ENCODE measurements at places on chromosomes 12 and 14.

- no peak for DNase-seq
These were observed 71.0 kb downstream of the KTN1 start for GRCh38 chr14:55650992-55651391.

GRCh38 chr12:59164991-59165718 lies 244.9 kb upstream of the LRIG3 start:
- DNase-seq, result peak; percentile 0

DNA sequence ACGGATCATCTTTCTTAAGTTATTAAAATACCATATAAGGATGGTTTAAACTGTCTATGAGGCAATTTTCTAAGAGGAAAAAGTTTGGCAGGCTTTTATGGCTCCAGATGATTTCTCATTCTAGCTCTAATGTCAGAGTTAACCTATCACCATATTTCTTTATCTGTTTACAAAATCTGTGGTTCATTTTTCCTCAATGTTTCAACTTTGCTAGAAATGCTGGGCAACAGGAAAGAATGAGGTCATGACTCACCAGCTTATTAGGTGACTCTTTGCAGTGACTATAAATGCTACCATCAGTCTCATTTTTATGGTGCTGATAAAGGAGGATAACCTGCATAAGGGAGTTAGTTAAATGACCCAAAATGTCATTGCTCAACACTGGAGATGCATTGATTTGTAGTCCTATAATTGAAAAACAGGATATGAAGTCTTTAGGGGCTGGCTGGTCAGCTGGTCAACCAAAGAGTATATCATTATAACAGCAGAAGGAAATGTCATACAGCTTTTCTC lies 45.3 kb upstream of the RAP1B start:
- no peak for DNase-seq

DNA sequence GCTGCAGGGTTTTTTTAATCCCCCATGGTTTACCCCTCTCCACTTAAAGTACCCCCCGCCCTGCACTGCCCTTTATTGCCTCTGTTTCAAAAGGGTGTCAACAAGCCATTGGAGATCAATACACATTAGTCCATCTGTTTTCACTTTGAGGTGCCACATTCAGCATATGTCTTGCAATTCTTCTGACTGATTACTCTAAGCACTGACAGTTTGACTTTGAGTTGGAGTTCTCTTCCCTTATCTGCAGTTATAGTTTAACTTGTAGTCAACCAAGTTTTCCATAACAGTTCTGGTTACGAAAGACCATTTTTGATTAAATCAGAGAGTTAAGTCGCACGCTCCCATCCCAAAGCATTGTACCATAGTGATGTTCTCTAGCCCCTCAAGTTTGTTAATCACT lies 260.8 kb upstream of the TBX3 start:
- no peak for DNase-seq

- DNase-seq, result peak; percentile 49
These were observed 5.4 kb upstream of the RALGAPA1 start for GRCh38 chr14:35814371-35815005.

DNA sequence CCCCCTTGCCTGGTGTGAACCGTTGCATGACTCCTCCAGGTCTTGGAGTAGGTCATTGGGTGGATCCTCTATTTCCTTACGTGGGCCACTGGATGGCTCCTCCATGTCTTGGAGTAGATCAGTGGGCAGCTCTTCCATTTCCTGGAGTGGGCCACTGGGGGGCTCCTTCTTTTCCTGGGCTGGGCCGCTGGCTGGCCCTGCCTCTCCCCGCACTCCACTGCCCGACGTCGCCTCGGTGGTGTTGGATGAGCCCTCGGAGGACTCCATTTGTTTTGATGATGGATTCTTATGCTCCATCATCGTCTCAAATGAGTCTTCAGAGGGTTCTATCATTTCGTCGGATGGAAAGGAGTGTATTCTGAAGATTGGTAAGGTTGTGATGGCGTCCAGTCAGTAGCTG lies 19.1 kb downstream of the RTL1 start:
- DNase-seq, result no peak

DNA sequence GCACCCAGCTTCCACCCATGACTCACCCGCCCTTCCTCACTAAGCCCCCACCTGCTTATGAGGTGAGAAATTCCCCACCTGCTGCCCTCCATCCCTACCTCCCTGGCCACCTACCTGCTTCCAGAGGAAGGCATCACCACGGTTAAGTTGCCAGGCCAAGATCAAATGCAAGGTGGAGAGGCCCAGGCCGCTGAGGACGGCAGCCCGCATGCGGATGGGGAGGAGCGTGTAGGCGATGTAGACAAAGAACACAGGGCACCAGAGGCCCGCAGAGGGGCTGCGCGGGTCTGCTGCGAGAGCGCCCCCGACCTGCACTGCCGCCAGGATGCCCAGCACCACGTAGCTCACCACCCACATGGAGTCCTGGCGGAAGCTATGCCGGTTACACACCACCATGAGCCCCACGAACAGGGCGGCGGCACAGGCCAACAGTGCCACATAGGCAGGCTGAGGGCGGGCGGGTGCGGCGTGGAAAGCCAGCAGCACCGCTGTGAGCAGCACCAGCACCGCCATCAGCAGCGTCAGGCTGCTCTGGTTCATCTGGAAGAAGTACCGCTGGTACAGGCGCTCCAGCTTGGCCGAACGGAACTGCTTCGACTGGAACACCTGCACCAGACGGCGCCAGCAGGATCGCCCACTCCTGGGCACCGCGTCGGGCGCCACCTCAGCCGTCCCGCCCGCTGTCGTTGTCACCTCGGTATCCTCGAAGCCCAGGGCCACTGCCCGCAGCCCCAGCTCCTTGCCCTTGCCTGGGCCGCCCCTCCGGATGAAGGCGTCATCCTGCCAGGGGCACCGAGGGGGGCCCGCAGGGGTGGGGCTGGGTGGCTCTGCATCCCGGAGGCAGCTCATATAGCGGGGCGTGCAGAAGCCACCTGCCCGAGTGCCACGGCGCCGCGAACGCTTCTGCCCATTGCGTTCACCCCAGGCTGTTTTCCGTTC lies 6.2 kb downstream of the ADCY6 start:
- DNase-seq, result no peak

DNA sequence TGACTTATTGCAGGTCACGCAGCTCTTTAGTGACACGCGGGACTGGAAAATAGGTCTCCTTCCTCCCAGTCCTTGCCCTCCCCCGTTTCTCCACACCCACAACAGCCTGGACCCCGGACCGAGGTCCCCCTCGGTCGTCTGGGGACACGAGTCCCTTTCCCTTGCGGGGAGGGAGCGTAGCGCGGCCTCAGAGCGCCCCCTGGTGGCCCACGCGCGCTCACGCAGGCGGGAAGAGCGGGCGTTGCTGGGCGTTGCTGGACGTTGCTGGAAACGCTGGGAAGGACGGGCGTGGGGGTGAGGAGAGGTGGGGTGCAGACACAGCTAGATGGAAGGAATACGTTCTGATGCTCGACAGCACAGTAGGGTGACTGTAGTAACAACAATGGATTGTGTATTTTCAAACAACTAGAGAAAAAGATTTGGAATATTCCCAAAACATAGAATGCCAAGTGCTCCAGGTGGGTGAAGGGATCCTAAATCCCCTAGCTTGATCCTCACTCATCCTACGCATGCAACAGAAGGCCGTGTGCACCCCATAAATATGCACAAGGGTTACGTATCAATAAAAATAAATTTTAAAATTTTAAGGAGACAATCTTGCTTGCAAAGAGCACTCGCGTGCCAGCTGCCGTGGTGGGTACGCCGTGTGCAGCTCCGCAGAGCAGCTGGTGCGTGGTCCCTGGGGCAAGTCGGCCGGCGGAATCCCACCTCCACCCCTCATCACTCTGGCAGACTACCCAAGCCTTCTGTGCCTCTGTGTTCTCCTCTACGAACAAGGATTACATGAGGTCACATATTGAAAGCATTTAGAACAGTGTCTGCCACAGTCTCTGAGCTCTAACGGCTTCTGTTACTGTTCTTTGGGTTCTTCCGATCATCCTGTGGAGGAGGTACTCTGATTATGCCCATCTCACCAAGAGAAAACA lies 87.4 kb downstream of the B4GALNT3 start:
- DNase-seq, result peak; percentile 43

- DNase-seq, result no peak
These were observed 468.0 kb downstream of the FUT8 start for GRCh38 chr14:65880507-65880906.

DNA sequence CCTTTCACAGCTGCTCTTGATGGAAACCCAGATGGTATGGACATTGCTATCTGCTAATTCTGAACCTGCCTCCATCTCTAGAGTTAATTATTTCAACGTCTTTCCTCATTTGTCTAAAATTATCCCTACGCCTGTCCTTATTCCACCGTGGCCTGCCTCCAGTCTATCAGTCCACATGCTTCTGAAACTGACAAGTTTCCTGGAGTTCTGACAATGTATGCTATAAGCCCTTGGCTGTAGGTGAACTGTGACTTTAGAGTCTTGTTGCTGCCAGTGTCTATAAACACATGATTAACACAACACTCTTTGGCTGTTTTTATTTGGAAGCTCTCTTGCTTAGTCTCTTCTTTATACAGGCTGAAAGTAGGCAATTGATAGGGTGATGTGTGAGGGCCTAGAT lies 1052.9 kb downstream of the TMTC2 start:
- DNase-seq, result no peak

GRCh38 chr14:78519863-78520262 lies 349.7 kb downstream of the NRXN3 start:
- no peak for DNase-seq

DNA sequence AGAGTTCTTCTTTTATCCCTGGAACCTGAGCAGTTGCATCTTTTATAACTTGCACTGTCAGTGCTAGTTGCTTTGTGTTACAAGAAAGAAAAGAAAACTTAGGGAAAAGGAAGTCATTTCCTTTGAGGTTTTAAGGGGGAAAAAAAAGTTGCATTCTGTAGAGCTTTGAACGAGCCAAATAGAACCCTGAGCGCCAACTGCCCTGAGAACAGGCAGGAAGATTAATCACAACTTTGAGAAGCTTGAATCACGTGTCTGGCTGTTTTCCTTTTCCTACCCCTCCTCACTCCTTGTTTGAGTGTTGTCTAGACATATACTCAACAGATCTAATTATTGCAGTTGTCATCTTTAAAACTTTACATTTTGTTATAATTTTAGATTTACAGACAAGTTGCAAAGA lies 12.5 kb downstream of the PCNX1 start:
- DNase-seq, result no peak

GRCh38 chr12:75571204-75571603 lies 59.8 kb upstream of the KRR1 start:
- DNase-seq, result no peak

DNA sequence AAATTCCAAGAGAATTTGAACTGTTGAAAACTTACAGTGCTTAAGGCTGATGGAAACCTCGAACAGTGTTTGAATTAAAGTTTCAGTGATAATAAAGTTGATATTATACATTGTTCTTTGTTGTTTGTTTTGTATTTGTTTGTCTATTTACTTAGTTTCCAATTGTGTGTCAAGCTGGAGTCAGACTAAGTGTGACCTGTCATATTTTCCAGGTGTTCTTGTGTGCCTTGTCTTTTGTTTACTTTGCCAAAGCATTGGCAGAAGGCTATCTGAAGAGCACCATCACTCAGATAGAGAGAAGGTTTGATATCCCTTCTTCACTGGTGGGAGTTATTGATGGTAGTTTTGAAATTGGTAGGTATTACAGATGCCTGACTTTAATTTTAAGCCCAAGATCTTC lies 6.0 kb downstream of the SLCO1C1 start:
- DNase-seq, result no peak

GRCh38 chr12:46775796-46776195 lies 50.0 kb downstream of the SLC38A4 start:
- no peak for DNase-seq

- DNase-seq, result no peak
These were observed 1.2 kb upstream of the FGD4 start for GRCh38 chr12:32398181-32398580.

DNA sequence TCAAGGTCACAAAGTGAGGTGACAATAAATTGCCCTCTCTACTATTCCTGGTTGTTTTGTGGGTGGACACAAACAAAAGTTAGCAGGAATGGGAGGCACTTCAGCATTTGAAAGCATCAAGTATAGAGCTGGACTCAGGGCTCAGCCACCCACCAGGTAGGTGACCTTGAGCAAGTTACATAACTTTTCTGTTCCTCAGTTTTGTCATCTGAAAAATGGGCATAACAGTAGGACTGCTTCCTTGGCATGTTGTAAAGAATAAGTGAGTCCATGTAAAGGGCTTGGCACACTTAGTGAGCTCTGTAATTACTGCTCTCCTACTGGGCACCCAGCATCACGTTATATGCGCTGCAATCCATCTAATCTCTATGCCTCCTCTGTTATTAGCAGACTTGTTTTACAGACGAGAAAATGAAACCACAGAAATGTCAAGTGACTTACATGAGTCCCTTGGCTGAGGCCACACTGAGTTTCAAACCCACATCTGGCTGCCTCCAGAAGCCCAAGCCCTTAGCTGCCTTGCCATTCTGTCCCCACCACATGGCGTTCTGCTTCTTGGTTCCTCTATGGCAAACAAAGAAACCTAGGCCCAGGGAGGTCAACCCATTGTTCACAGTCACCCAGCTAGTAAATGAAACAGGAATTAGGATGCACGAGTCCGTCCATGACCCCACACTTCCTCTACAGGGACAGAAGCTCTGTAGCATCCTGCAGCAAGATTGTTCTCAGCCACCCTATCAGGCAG lies 63.2 kb upstream of the SLC24A4 start:
- no peak for DNase-seq

- DNase-seq, result peak; percentile 88
These were observed 84.6 kb upstream of the NAV3 start for GRCh38 chr12:77746096-77746495.

- DNase-seq, result no peak
These were observed 103.0 kb upstream of the TMTC2 start for GRCh38 chr12:82583756-82584155.

- DNase-seq, result peak; percentile 58
These were observed 309.1 kb downstream of the NRXN3 start for GRCh38 chr14:78479127-78479780.

DNA sequence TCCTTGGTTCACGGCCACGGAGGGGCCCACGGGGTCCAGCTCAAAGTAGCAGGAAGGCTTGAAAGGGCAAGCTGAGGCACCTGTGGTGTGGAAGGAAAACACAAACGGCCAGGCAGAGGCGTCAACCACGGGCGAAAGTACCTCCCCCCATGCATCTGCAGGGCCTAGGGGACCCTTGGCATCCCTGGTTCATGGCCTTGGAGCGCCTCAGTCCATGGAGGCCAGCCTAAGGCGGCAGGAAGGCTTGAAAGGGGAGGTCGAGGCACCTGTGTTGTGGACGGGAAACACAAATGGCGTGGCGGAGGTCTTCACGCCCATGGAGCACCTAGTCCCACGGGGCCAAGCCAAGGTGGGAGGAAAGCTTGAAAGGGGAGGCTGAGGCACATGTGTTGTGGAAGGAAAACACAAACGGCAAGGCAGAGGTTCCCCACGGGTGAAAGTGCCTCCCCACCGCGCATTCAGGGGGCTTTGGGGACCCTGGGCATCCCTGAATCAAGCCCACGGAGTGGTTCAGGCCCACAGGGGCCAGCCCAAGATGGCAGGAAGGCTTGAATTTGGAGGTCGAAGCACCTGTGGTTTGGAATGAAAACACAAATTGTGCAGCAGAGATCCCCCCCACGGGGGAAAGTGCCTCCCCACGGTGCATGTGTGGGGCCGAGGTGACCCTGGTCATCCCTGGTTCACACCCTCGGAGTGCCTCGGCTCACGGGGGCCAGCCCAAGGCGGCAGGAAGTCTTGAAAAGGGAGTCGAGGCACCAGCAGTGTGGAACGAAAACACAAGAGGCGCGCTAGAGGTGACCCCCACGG lies 380.8 kb downstream of the ALG10 start:
- DNase-seq, result no peak

- no peak for DNase-seq
These were observed 213.6 kb downstream of the DIO2 start for GRCh38 chr14:79997509-79998208.

- no peak for DNase-seq
These were observed 41.1 kb downstream of the TMTC1 start for GRCh38 chr12:29742646-29743045.

All from DMS79 treated with DMSO at 0.1 percent for 48 hours (cell line).